ENCODE measurements at places on chromosomes 2 and 18.
A peak's percentile ranks its signal among the peaks of the same experiment; 100 is the strongest.

DNA sequence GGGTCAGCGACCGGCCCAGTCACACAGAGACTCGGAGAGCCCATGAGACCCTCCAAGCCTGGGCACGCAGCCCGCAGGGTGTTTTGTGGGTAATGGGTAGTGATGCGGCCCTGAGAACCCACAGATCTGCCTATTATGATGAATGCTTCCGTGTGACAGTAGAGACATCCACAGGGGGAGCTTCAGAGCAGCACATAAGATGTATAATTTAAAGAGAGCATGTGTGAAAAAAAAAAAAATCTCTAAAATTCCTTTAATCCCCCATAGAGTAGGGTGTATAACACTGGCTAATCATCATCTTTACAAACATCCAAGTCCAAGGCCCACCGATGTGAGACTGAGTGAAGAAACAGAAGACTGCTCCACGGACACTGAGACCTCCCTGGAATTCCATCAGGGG is 34.6 kb downstream of the BIN1 start:
- DNase-seq = no peak

DNA sequence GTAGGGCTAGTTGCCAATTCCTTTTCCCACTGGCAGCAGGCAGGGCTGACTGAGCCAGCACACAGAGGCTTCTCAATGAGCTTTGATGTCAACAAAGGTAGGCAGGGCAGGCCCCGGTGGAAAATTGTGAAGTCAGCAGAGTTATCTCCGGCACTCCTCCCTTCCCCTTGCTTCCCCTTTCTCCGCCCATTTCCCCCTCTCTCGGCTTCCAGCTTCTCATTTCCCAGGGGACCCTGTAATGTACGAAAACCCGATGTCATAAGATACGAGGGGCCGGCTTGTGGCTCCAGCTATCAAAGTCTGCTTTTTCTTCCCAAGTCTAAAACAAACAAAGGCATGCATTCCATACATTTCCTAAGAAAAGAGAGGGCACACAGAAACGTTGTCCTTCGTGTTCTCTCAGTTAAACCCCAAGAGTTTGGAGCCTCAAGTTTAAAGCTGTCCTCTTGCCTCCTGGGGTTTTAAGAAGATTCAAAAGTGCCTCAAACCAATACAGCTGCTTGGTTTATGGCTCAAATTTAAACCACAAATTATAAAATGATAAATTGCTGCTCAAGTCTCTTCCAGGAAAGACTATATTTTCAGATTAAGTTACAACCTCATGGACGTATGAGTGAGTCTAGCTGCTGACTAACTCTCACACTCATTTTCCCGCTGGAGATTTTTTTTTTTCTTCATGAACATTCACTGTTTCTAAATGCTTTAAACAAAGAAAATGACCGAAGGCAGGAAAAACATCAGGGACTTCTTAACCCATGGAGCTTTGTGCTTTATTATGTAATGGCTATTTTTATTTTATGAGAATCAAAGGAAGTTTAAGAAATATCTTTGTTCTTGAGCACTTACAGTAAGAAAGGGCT is 27.2 kb upstream of the EML4 start:
- DNase-seq = peak; percentile 27

DNA sequence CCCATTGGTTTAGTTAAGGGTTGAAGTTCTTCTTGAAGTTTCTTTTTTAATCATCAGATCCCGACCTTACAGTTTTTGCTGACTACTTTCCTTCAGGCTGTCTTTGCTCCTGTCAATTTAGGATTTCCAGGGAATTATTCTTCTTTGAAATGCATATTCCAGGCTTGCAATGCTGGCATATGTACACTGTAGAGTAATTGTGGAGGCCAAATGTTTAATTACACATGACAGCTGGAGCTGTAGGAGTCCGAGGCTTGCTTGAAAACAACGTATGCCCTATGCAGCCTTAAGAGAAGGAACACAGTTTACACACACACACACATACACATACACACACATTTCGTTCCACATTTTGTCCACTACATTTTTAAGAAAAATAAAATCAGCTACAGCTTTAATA is 602.3 kb downstream of the TMEM182 start:
- no peak for DNase-seq

GRCh38 chr2:75170889-75171288 is 28.4 kb downstream of the TACR1 start:
- DNase-seq = no peak

- DNase-seq = no peak
These were observed 154.7 kb downstream of the CHST9 start for GRCh38 chr18:27030421-27030820.

DNA sequence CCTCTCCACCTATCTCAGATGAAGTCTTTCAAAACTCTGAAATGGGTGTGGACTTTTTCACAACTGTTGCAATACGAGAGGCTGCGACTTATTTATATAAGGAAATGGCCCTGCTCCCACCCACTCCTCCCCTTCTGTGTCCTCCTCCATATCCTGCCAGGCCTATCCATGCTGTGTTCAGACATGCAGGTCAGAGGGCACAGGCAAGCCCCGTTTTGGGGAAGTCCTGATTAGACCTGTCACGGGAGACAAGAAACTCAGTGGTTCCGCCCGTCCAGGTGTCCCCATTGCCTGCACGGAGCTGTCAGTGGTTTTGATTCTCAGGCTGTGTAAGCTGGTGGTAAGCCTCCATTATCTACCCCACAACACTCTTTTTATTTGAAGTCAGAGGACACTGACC is 99.6 kb upstream of the MGAT5 start:
- DNase-seq = no peak

GRCh38 chr2:221423210-221423804 is 148.8 kb downstream of the EPHA4 start:
- peak; percentile 29 for DNase-seq

DNA sequence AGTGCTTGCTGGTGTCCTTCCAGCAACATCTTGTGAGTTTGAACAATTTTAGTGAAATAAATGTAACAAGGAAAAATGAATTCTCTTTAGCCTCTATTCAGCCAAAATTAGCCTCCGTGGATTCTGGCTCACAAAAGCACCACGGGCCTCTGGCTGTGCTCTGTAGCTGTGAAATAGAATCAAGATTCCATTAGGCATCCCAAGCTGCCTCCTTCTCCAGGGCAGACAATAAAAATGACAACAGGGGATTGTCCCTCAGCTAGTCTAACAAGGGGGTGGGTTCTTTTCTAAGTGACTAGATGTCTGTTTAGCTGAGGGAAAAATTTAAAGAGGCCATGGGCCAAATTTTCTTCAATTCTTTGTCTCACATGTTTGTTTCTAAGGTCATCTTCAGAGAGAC is 254.7 kb upstream of the FIGN start:
- DNase-seq = no peak

DNA sequence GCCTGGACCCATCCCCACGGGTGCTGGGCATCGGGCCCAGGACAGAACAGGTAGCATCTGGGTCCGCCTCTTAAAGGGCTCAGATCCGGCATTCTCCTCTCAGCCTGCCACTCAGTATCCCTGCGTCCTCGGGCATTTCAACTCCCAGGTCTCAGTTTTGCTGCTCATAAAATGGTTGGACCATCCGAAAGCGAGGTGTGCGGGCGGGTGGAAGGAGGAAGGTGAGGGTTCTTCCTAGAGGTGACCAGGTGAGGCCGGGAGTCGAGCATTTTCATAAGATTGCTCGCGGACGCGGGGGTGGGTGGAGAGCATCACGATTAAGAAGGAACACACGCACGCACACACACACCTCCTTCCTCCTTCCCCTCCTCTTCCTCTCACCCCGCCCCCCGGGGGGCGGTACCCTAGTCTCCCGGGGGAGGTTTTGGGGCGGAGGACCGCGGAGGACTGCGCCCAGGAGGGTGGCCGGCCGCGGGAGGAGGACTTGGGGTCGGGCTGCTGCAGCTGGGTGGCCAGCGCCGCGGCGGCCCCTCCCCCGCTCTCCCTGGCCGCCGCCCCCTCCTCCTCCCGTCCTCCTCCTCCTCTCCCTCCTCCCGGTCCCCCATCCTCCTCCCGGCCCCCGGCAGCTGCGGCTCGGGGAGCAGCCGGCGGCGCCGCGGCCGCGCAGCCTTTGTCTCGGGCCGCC is 97.9 kb upstream of the GPR45 start:
- peak; percentile 12 for DNase-seq

DNA sequence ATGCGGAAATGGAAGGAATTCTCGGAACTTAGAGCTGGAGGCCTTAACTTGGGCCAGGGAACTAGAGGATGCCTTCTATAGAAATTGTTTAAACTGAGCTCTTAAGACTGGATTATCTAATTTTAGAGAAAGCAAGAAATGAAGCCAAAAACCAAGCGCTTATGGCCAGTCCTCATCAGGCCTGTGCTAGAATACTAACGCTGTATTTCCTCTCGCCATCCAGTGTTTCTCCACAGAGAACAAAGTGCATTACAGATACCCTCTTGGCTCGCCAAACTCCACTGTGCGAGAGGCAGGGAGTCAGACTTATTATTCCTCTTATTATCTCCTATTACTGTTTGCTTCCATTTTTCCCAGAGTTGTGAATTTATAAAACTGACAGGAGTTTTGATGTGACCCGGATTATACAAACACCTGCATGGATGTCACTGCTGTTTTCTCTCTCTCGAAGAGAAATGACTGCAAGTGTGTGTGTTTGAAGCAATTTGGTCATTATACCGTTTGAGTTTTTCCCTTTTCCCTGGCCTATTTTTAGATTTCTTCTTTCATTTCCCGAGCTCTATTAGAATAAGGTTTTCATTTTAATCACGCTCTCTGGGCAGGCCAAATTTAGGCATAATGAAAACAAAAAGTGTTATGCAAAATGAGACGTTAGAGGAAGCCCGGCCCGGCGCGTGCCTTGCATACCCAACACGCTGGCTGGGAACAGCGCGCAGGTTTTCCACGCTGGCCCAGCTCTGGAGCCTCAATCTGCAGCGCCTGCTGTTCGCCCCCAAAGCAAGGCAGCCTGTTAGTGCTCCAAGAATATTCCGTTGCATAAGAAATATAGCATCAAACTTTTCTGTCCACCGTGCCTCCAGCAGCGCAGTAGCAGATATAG is 103.3 kb downstream of the ALK start:
- DNase-seq = no peak

- DNase-seq = no peak
These were observed 76.1 kb upstream of the CPO start for GRCh38 chr2:206863196-206863595.

DNA sequence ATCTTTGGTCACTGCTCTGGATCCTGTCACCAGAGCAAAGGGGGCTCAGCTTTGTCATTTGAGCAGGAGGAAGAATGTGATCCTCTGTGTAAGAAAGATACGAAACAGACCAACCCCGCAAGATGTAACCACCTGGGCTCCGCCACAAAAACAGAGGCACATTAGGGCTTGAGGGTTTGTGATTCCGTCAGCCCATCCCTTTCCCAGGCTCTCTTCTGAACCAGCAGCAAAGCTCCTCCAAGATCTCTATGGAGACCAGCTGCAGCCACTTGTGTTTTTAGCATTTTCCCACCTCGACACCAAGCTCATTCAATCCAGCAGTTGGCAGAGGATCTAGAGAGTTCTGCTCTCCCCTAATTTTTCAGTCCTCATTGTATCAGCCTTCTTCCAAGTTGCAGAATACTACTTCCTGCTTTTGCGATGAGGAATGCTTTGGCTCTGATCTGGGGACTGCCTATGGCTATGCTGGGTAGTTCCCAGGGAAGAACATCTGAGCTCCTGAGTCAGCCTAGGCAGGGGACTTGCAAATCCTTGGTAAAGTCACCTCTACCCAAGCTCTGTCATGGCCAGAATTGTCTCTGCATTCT is 139.6 kb upstream of the RAB12 start:
- DNase-seq = no peak

GRCh38 chr2:142100970-142101369 is 29.8 kb downstream of the LRP1B start:
- peak; percentile 52 for DNase-seq

- no peak for DNase-seq
These were observed 144.3 kb upstream of the PELI1 start for GRCh38 chr2:64288321-64289193.

GRCh38 chr18:64678048-64678447 is 529.2 kb upstream of the LINC00305 start:
- DNase-seq = no peak

GRCh38 chr2:203580844-203581243 is 45.7 kb upstream of the RAPH1 start:
- no peak for DNase-seq

DNA sequence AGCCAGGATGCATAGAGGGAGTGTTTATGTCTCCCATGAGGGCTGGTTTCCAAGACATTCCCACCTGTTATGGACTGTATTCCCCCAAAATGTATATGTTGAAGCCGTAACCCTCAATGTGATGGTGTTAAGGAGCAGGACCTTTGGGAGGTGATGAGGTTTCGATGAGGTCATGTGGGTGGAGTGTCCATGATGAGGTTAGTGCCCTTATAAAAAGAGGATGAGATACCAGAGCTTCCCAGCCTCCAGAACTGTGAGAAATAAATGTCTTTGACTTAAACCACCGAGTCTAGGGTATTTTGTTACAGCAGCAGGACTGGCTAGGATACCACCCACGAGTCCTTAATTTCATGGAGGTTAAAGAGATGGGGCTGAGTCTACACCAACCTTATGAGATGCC is 22.6 kb upstream of the EPAS1 start:
- no peak for DNase-seq

Data from NCI-H1105 (cell line).